Caki2 (cell line): ENCODE measurements at places on chromosomes 7 and 10.

DNA sequence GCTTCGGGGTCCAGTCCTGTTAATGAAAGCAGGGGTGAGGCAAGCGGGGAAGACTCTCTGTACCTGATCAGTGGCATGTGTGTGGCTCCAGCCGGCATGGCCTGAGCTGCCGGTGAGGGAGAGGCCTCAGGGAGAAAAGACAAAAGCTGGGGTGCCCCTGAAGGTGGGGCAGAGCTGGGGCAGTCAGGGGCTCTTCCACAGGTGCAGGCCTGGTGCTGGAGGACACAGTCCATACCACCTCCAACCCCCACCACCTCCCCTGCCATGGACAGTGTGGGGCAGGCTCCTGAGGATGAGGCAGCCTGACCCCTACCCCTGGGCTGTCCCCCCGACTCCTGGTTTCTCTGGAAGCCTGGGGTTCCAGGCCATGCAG lies 129.5 kb downstream of the LHPP start:
- no peak for DNase-seq

GRCh38 chr7:22291977-22292376 lies 65.0 kb downstream of the RAPGEF5 start:
- no peak for DNase-seq

DNA sequence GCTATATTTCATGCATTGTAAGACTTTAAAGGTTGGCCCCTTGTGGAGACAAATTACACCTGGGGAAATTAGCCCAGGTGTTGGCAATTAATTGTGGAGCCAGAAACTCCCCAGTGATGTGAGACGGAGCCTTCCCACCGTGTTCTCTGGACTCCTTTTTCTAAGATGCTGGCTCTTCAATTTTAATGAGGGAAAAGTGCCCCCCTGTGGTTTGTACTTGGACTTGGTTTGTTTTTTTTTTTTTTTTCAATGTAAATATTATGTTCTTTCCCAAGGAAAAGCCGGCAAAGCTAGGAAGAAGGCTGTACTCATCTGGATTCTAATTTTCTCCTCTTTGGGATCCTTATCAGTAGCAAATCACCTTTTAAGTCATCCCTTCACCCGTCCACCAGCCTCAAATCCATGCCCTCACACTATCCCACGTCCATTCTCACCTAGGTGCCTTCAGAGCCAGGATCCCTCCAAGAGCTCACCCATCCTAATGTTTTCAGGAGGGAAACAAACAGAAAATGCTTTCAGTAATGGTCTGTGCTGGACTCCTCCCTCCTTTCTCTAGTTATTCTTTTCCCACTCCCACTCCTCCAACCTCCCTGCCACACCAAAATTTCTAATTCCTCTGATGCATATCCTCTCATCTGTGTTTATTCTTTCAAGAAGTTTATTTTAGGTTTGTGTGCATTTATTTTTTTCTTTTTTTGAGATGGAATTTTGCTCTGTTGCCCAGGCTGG lies 20.4 kb upstream of the ST8SIA6 start:
- DNase-seq: no peak

DNA sequence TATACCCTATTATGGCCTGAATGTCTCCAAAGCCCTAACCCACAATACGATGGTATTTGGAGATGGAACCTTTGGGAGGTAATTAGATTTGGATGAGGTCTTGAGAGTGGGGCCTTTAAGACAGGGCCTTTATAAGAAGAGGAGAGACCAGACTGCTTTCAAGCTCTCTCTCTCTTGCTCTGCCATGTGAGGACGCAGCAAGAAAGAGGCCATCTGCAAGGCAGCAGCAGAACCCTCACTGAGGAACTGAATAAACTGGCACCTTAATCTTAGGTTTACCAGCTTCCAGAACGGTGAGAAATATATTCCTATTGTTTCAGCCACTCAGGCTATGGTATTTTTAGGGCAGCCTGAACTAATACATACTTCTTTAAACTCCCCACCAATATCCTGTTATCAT lies 2.0 kb upstream of the GNAI1 start:
- no peak for DNase-seq

- DNase-seq: no peak
Observed at GRCh38 chr7:108629651-108630400, 60.2 kb downstream of the DNAJB9 start.

GRCh38 chr7:40468891-40469864 lies 334.4 kb downstream of the SUGCT start:
- DNase-seq: no peak

DNA sequence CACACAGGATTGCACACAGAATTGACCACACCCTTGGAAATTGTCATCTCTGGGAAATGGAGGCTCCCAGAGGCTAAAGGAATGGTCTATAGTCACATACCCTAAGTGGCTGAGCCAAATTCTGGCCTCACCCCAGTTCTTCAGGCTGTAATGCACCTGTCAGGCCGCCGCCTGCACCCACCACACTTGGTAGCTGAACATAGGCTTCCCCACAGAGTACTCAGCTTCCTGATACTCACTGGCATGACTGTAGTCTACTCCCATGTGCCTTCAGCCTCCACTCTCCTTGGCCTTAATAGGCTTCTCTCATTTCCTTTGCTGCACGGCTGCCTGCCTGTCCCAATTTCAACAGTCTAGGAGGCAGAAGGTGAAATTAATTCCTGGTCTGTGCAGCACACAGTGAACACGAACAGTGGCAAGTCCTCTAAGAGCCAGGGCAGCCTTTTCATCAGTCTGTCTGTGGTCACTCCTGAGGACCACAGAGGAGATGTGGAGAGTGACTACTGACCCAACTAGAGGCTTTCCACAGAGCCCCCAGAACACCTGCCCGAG lies 42.5 kb downstream of the NUDCD3 start:
- DNase-seq: no peak

DNA sequence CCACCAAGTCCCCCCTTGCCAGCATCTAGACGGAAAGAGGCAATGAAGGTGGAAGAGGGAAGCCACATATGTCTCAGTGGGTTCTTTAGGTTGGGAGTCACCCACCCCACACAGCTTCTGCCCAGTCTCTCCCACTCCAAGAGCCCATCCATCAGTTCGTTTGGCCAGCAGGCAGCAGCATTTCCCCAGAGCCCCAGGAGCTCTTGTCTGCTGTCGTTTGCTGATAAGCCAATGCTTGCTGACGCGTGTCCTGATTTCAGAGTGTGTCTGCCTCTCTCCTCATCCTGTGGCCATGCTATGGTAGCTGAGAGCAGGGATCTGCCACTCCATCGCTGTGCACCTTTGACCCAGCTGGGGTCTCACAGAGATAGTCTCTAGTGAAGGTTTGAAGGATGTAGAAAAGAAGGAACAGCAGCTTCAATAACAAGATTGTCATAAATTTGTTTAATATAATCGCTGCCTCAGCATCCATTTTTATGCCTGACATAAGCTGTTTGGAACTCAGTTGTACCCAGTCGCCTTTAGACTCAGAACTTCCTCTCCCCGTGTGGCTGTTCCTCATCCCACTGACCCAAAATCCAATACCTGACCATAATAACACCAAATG lies 39.4 kb upstream of the GDF10 start:
- DNase-seq: no peak

DNA sequence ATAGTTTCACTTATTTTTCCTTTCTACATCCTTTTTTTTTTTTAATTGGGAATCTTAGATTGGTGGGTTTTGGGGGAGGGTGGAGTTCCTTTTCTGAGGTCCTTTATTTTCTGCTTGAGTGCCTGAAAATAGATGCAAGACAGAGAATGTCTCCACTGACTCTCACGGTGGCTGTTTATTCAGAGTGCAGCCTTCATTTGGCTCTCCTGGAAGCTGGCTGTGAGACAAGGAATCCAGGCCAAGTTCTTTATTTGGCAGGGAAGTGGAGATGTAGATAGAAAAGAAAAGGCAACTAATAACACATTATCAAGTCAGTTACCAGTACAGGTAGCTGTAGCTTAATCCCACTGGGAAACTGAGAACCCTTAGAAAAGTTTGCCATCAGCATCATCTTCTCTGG lies 118.6 kb downstream of the CNTNAP2 start:
- DNase-seq: no peak
